ENCODE measurements at places on chromosomes 2 and 18. TPM values are rescaled to one million over a fixed set of nuclear protein-coding genes. Genes with fewer than 3 reads are reported as not detected.

The CDH19 gene
- 305 TPM for total RNA-seq

The CIB4 gene
- total RNA-seq: not detected

The TCF4 gene
- total RNA-seq: 127 TPM

The ANKRD29 gene
- 13.7 TPM for total RNA-seq

The PTPN4 gene
- 21.8 TPM for total RNA-seq

The CROCC2 gene
- not detected for total RNA-seq

- DNase-seq: no peak
These were observed 19.4 kb downstream of the TMEM87B start for GRCh38 chr2:112074506-112074905.

DNA sequence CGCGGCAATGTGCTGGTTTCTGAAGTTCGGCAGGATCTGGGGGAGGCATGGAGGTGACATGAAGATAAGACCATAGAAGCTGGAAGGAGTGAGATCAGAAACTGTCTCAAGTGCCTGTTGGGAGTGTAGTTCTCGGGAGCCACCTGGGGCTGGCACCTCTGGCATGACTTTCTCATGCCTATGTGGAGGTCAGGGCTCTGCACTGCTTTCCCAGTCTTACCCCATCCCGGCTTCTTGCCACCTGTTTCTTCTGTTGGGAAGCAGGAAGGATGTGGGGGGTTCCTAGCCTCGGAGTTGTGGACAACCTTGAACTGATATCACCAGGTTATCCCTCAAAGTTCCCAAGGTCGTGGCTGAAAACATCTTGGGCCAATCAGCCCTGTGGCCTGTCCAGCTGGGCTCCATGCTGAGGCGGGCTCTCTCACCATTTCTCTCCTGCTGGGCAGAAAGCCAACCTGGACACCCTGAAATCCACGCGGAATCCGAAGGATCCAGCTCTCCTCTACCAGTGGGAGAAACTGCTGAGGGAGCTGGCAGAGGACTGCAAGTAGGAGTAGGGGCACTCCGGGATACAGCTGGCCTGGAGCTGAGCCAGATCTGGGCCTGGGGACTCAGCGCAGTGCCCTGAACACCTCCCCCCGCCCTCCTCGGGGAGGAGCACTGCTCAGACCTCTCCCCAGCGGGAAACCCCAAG lies 42.5 kb downstream of the FER1L5 start:
- no peak for DNase-seq
